Vagina (tissue), 2 donors: ENCODE measurements at places on chromosomes 16 and 17.

GRCh38 chr17:17151541-17151940 is 54.6 kb downstream of the PLD6 start:
- DNase-seq = no peak

DNA sequence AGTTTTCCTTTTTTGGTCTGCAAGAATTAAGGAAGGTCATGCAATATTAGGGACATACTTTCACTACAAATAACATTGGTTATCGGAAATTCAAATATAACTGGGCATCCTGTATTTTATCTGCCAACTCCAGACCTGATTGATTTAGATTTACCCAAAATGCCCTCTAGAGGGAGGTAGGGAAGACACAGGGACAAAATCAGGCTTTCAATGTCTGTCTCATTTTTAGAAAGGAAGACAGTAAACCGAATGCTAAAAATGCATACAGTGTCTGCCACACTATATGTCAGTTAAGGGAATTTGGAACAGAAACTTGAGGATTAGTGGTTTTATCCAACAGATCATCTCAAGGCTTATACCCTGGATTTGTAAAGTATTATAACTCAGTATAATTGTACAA is 161.7 kb upstream of the SOX9 start:
- no peak for DNase-seq

DNA sequence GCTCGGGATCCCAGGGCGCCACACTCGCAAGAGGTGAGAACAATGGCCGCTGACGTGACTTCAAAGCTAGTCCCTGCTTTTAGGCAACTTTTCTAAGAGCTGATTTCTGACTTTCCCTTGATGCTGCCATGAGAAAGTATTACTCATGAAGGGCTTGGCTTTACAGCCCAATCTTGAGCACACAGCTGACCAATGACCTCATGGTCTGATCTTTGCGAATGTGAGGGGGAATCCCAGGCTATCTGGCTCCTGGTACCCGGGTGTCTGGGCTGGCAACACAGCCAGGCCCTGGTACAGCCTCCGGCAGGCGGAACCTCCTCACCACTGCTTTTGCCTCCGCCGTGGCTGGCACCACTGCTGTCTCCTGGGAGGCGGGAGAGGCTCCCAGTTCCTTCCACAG is 17.5 kb downstream of the NDUFAF8 start:
- DNase-seq = no peak

GRCh38 chr16:2858245-2859025 is 465 bp upstream of the PRSS22 start:
- DNase-seq = no peak
